Right forelimb (tissue), 1 donor: ENCODE measurements at places on chromosomes 12 and 14.
A peak's percentile ranks its signal among the peaks of the same experiment; 100 is the strongest.

GRCh38 chr14:100333827-100334226 is 10.7 kb downstream of the SLC25A47 start:
- peak; percentile 24 for DNase-seq

DNA sequence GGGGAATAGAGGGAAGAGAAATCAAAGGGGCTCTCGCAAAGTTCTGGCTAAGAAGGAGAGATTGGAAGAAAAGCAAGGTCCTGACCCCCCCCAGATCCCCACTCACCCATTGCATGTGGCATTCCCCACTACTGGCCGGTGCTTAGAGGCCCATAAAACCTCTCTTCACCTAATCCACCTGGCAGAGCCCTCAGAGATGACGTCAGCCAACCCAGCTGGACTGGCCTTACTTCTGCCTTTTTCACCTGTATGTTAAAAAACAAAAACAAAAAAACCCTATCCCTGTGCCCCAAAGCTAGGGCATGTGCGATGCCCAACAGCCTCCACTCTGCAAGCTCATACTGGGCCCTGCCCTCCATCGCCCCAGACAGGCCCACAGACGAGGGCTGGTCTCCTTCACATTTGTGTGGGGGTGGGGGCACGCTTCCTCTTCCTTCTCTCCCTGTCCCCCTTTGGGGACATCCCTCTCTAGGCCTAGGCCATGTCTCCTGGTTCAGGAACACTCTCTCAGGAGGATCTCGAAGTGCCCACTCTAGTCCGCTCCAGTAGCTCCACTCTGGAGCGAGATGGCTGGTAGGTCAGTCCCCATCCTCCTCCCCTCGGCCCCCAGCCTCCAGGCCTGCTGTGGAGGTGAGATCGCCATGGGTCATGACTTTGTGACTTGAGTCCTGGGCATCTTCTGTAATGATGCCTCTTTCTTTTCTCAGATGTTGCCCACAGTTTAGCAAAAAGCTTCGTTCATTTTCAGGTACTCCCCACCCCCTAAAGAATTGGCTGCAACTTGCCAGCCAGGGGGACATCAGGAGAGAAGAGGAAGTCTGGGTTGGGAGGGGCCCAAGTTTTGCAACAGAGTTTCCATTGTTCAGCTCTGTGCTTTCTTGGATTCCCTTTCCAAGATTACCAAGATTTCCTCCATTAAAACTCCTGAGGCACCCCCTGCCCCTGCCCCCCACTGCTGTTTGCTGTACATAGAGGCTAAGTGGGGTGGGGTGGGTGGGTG is 37.0 kb downstream of the FIGNL2 start:
- no peak for DNase-seq

DNA sequence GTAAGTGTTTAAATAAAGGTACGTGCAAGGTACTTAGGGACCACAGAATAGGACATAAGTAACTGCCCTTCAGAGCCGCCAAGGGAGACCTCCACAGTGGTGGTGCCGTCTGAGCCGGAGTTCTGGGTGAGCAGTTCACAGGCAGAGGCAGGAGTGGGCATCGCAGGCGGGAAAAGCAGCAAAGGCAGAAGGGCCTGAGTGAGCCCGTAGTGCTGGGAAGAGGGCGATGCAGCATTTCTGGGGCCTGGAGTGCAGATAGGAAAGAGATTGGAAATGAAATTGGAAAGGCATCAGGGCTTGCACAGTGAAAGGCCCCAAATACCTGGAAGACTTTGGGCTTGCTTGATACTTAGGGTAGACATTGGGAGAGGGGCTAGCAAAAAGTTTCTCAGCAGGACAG is 32.9 kb downstream of the EVL start:
- peak; percentile 17 for DNase-seq

- DNase-seq: no peak
These were observed 33.8 kb upstream of the DTX1 start for GRCh38 chr12:113022563-113023297.

DNA sequence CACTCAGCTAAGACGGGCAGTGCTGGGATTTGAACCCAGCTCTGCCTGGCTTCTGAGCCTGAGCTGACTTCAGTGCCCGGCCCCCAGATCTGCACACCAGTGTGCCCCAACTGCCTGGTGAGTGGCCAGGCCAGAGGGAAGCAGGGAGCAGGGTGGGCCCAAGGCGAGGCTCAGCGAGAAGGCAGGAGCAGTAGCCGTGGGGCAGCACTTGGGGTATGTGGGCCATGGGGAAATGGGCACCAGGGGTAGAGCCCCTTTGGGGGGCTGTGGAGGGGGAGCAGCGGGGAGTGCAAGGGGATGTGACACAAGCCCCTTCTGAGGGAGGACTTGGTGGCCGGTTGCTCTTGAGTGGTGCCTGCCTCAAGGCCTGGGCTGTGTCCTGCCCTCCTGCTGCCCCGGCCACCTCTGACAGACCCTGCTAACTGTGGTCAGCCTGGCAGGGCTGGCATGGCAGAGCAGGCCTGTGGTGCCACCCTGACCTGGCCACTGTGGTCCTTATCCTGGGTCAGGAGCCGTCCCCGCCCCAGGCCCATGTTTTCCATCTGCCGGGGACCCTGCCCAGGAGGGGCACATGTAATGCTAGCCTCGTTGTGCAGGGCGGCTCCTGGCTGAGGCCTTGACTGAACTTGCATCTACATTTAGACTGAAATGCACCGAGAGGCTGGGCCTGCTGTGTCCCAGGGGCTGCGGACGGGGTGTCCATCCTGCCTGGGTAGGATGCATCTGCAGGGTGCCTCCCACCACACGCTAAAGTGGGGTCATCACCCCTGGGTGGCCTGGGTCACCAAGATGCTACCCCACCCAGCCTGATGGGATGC is 90.5 kb downstream of the KIF26A start:
- no peak for DNase-seq

- no peak for DNase-seq
These were observed 4.2 kb downstream of the TBK1 start for GRCh38 chr12:64456119-64456518.

DNA sequence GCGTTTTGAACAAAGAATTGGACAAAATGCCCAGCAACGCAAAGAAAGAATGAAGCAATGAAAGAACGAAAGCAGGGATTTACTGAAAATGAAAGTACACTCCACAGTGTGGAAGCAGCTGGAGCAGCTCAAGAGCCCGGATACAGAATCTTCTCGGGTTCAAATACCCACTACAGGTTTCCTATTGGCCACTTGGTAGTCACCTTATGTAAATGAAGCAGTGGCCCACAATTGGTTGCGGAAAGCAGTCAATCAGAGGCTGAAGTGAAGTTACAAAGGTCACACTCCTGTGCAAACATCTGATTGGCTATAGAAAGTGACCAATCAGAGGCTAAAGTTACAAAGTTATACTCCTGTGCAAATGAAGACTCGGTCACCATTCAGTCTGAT is 15.0 kb upstream of the PPP1R13B start:
- no peak for DNase-seq

GRCh38 chr12:70971001-70971794 is 50.7 kb upstream of the PTPRR start:
- peak; percentile 37 for DNase-seq

GRCh38 chr12:131620520-131620919 is 90.4 kb upstream of the SFSWAP start:
- no peak for DNase-seq

- no peak for DNase-seq
These were observed 40.8 kb downstream of the DYRK2 start for GRCh38 chr12:67689385-67689784.

DNA sequence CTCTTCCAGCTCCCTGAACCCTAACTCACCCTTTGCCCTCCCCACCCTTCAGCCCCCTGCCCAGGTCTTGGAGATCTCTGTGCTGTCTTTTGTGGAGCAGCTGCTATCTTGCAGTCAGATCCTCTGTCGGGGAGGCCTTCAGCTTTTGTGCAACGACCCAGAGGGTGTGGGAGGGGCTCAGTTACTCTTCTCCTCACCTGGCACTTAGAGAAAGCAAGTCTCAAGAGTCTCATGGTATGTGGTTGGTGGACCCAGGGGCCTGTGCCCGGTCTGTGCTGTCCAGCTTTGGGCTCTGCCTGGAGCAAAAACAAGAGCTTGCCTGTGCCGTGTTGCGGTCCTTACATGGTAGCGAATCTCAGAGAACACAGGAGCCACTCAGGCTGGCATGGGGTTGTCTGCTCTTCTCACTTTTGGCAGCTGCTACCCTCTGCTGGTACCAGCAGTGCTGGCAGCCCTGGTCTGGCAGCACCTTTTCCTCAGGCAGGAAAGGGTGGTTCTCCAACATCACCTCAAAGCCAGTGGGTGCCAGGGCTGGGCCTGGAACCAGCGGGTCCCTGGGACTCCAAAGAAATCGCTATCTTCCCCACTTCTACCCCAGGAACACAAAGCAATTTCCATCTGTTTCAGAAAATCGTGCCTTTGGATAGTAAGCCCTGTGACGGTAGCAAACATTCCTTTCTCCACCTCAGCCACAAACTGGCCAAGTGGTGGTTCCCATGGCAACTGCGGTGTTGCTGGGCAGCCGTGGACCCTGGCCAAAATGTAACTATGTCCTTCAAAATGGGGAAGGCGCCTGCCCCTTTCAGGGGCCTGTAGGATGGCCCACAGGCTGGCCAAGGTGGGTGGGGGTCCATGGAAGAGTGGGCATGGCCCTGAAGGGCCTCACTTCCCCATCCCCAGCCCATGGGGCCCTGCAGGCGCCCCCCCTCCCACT is 90.0 kb downstream of the RIN3 start:
- peak; percentile 77 for DNase-seq

- DNase-seq: no peak
These were observed 340.2 kb downstream of the SEC23A start for GRCh38 chr14:38762845-38763244.

GRCh38 chr14:61343471-61343870 is 22.1 kb downstream of the PRKCH start:
- no peak for DNase-seq

GRCh38 chr12:116236148-116236731 is 41.3 kb downstream of the MED13L start:
- DNase-seq: no peak

DNA sequence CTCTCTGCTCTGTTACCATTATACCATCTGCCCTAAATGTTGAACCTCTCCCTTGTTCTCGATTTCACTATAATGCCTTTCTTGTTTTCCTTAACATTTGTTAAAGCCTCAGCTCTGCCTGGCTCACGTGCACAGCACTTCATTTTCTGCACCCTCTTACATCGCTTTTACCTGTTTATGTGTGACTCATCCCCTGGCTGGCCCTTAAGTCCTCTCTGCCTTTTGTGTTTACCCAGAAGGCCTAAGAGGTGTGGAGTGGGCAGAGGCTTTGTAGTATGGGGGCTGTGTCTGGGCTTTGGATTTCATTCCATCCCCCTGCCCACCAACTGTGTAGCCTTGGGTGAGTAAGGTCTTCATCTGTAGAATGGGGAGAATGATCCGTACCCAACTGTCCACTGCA is 36.5 kb downstream of the UBE3B start:
- DNase-seq: no peak

DNA sequence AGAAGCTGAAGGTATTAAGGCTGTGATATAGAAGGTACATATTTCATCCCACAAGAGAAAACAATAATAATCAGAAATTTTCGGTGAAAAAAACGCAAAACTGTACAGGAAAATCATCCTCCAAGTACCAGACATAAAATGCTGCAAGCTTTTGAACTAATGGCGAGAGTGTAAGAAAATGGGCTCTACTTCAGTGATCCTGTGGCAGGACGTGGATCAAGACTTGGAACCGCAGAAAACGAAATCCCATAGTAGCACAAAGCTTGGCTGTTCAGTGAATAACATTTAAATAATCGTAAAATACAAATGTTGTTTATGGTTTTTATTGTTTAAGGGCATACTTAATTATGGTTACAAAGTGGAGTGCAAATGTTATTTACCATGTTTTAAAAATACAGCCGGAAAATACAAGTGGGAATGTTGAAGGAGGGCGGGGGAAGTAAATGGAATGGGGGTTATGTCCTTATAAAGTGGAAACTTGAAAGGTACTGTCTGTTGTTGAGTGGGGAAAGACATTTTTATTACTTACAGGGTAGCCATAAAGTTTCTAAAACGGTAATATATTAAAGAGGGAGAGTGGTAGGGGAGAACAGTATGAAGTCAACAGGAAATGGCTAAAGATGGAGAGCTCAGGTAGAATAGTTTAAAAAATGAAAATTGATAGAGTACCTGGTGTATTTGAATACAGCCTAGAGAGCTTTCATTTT is 1.1 kb downstream of the SMIM10L1 start:
- DNase-seq: no peak

- no peak for DNase-seq
These were observed 75.4 kb downstream of the BTG1 start for GRCh38 chr12:92070054-92070863.

GRCh38 chr14:97268097-97268496 is 470.9 kb downstream of the VRK1 start:
- no peak for DNase-seq

DNA sequence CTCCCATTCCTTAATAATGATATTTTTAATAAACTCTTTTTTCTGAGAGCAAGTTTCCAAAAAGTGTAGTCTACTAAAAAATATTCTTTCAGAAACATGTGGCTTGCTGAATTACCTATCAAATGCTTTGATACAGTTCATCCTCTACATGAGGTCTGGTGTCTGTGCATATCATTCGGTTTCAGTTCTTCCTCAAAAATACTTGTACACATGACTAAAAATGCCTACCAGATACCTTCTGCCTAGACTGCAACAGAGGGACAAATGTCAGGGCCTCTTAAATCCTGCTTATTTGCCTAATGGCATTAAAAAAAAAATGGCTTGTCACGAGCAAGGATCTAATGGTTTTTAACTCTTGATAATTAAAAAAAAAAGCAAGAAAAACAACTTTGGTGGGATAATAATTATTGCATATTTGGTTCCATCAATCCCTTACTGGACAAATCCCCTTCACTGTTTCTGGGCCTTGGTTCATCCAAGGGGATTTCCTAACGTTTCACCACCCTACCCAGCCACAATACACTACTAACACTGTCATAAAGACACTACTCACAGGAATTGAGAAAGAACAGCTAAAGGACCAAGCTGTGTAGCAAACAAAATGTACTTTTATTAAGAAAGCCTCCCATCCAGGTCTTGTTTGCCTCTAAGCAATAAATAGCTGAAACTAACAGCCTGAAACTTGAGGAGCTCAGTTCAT is 45.7 kb downstream of the PARP11 start:
- no peak for DNase-seq

GRCh38 chr14:22492622-22493542 is 96.1 kb downstream of the DAD1 start:
- peak; percentile 17 for DNase-seq
